Activated naive CD4-positive, alpha-beta T cell (primary cell): ENCODE measurements at places on chromosomes 3 and 15.
A peak's percentile ranks its signal among the peaks of the same experiment; 100 is the strongest.

DNA sequence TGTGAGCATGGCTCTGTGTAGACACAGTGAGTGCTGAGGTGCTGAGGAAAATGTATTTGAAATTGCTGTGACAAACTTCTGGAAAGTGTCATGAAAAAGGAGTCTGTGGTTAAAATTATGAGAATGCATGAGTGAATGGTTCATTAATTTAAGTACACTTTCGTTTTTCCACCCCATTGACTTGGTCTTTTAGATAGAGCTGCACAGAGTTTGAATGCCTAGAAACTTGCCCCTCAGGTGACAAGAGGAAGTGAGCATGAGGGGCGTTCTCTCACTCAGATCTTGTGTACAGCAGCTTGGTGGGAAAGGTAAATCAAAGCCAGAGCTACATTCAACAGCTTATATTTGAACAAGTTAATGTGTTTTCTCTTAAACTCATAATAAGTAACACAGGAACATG, 296.8 kb downstream of the WDR72 start:
- DNase-seq: no peak

GRCh38 chr3:113261063-113261625, 49.8 kb downstream of the BOC start:
- no peak for DNase-seq

GRCh38 chr15:77017091-77017660, 22.2 kb downstream of the PSTPIP1 start:
- DNase-seq: no peak

- no peak for DNase-seq
Observed at GRCh38 chr3:124699686-124700396, 30.4 kb upstream of the UMPS start.

DNA sequence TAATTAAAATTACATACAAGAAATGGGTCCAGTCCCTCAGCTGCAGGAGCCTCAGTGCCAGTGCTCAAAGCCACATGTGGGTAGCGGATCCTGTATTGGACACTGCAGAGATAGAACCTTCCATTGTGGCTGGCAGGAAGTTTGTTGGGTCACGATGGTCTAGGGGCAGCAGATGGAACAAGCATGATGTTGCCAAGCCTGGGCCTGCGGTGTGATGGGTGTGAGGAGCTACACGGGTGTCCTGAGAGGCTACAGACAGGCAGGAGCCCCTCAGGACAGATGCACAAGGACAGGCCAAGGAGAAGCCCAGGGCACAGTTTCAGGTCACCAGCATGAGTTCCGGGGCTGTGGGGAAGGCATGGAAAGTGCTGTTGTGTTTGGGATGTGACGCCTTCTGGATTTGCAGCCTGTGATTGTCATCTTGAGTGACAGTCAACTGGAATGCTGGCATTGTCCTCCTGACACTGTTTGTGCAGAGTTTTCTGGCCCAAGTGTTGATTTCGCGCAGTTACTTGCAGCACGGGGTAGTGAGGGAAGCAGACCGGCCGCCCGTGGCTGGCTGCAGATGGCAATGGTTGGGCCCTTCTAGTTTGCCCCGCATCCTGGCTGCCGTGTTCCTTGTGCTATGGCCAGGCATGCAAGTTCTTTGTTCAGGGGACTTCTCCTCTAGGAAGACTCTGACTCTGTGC, 177.1 kb downstream of the NSMCE3 start:
- DNase-seq: no peak

DNA sequence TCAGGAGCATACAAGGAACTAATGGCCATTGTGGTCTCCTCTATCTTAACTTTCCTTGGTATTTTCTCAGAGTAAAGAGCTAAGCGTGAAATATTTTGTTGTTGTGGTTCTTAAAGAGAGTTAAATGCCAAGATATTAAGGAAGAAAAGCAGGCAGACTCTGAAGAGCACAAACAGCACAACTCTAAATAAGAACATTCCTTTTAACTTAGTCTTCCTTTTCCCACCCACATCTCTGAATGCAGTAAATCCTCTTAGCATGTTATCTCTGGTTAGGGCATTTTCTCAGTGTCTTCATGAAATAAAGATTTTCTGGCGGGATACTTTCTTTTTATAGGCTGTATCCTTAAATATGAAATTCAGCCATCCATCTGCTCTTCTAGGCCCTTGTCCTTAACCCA, 1.5 kb downstream of the GPR87 start:
- DNase-seq: no peak

- DNase-seq: no peak
Observed at GRCh38 chr3:15612001-15612400, 10.5 kb downstream of the BTD start.

GRCh38 chr3:4396006-4396405, 71.1 kb downstream of the SUMF1 start:
- DNase-seq: no peak

- DNase-seq: no peak
Observed at GRCh38 chr3:108022256-108023150, 68.3 kb downstream of the CD47 start.

GRCh38 chr3:162525771-162526170, 1029.2 kb downstream of the OTOL1 start:
- DNase-seq: no peak

- no peak for DNase-seq
Observed at GRCh38 chr3:151751161-151751560, 17.4 kb downstream of the AADACL2 start.

DNA sequence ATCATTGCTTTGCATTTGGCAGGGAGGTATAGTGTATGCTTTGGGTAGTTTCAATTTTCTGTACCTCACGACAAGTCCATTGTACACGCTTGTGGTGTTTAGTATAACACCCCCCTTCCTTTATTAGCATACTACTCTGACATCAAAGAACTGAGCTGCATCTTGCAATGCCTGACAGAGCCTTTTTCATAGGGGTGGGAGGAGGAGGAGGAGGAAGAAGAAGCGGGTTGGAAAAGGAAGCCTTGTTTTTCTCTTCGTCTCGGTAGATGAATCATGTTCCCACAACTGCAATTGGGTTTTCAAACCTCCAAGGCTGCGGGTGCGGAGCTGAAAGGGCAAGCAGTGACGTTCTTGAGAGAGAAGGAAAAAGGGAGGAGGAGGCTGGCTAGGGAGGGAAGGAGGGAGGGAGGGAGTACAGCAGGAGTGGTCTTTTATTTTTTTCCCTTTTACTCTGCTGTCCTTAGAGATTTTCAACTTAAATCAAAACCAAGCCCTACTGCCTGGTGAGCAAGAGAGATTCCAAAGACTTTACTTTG, 175.7 kb downstream of the KLHL25 start:
- DNase-seq: no peak

DNA sequence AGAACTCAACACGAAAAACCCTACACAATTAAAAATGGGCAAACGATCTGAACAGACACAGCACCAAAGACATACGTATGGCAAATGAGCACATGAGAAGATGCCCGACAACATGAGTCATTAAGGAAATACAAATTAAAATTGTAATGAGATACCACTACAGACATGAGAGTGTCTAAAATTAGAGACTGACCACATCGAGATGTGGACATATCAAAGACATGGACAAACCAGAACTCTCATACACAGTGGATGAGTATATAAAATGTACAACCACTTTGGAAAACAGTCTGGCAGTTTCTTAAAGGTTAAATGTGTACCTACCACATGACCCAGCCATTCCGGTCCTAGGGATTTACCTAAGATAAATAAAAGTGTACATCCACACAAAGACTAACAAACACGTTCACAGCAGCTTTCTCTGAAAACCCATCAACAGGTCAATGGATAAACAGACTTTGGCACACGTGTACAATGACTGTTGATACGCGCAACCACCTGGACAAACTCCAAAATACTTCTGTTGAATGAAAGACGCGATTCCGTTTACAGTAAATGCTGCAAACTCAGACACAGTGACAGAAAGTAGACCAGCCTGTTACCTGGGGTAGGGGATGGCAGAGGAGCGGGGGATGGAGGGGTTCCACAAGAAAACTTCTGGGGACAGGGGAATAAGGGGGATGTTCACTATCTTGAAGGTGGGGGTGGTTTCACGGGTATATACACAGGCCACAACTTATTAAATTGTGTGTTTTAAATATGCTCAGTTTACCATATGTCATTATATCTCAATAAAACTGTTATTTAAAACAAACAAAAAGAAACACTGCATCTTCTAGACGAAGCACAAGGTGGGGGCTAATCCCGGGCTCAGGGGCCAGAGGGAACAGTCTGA, 2.1 kb downstream of the TNK2 start:
- DNase-seq: no peak

DNA sequence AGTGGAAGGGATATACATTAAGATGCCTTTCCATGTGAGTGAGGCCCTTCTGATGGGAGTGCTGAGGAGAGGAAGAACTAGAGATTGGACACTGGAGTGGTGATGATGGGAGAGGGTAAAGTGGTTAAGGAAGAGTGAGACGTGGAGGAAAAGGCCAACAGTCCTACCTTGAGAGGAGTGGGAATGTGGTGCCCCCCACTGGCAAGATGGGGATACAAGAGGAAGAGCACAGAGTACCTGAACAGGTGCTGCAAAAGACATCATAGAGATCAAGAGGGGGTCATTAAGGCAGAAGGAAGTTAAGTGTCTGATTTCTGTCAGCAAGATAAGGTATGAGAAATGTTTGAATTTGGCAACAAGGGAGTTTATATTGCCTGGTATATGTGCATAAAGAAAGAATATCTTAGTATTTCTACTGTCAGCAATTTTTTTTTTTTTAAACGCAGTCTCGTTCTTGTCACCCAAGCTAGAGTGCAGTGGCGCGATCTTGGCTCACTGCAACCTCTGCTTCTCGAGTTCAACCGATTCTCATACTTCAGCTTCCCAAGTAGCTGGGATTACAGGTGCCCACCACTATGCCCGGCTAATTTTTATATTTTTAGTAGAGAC, 34.0 kb downstream of the ARIH2 start:
- DNase-seq: peak; percentile 11

- DNase-seq: no peak
Observed at GRCh38 chr15:75170711-75171341, 30.9 kb upstream of the C15orf39 start.

- no peak for DNase-seq
Observed at GRCh38 chr3:113035387-113035982, 44.7 kb downstream of the GTPBP8 start.

DNA sequence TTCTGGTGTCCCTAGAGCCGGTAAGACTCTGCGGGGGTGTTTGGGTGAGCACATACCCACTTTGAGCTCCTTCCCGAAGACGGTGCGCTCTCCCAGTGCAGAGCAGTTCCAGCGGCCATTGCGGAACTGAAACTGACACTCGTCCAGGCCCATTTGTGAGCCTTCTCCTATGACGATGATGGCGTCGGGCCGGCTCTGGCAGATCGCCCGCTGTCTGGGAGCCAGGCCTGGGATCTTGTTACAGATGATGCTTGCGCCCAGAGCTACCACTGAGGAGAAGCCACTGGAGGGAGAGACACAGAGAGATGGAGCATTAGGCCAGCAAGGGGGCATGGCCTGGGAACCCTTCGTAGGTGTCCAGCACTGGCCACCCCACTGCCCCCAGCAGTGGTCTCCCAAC, 5.0 kb downstream of the WNT7A start:
- no peak for DNase-seq

DNA sequence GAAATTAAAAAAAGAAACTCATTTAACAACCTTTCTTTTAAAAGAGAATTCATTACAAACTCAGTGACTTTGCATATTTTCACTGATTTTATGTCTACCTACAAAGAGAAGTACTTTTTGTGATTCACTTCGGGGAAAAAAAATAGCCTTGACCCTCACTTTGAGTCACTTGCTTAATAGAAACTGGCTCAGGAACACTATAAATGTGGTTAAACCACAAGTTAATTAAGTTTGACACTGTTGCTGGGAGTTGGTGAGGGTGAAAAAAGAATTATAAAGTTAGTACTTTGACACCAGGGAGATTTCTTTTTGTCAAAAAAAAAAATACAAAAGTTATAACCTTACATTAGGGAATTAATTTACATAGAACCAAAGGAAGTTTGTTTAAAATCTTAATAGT, 810.9 kb downstream of the NR2F2 start:
- DNase-seq: no peak

GRCh38 chr3:41991437-41991836, 29.5 kb upstream of the ULK4 start:
- no peak for DNase-seq

DNA sequence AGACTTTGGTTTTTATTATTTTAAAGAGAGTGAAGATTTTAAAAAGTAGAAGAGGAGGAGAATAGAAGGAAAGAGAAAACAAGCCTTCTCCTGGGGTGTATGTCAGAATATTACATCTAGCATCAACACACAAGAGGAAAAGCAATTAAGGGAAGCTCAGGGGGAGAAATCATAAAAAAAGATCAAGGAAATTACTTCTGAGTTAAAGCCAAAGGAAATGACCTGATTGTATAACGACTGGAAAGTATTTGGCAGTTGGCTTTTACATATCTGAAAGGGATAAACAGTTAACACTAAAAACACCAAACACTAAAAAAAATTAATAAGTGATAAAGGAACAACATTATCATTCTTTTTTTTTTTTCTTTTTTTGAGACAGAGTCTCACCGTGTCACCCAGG, 58.4 kb downstream of the CPNE4 start:
- DNase-seq: no peak

DNA sequence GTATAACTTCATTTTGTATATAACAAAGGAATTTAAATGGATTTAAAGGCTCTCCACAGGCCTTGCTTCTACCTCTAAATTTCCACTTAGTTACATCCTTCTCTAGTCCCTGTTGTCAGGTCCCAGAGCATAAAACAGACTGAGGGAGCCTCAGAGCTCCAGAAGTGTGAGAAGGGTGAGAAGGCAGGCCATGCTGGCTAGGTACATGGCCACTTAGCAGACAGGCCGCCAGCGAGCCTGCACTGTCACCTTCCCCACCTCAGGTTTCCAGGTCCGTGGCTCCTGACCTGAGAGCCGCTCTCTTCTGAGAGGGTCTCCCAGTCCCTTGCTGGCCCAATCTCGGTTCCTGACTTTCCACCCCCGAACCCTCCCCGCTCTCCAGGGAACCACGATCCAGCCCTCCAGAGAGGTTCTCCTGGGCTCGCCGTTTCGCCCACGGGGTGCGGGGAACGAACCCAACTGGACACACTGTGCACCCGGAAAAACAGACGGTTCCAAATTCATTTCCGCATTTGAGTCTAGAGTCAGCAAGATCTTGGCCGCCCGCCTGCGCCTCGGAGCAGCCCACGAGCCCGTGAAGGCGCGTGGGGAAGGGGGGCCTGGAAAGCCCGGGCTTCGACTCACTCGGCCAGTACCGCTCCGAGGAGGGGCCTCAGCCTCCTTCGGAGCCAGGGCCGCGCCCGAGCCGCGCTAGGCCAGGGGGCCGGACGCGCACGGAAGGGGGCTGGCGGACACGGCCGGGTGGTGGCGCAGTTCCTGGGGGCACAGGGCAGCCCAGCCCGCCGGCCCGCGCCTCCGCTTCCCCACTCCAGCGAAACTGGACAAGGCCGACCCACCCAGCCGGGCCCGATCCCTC, 16.7 kb upstream of the SOX2 start:
- DNase-seq: no peak
